ENCODE measurements at places on chromosomes 6 and 20. TPM values are rescaled to one million over a fixed set of nuclear protein-coding genes. Genes with fewer than 3 reads are reported as not detected.

DNA sequence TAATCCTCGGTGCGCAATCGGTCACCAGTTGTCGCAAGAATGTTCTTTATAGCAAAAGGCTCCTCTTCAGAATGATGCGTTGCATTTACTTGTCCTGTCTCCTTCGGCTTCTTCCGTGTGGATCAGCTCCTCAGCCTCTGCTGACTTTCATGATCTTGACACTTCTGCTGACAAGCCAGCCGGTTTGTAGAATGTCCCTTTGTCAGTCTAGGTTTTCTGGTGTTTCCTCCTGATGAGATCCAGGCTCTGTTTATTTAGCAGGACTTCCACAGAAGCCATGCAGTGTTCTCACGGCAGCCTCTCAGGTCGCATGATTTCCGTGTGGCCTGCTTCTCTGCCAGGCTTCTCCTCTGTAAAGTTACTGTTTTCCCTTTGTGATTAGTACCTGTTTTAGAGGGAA, 66.9 kb downstream of the STX11 start:
- DNase-seq, result no peak

DNA sequence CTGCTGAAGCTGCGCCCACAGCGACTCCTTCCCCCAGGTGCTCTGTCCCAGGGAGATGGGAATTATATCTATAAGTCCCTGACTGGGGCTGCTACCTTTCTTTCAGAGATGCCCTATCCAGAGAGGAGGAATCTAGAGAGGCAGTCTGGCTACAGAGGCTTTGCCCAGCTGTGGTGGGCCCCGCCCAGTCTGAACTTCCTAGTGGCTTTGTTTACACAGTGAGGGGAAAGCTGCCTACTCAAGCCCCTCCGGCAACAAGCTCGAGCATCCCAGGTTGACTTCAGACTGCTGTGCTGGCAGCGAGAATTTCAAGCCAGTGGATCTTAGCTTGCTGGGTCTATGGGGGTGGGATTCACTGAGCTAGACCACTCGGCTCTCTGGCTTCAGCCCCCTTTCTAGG, 152.5 kb upstream of the MAP3K7 start:
- no peak for DNase-seq

DNA sequence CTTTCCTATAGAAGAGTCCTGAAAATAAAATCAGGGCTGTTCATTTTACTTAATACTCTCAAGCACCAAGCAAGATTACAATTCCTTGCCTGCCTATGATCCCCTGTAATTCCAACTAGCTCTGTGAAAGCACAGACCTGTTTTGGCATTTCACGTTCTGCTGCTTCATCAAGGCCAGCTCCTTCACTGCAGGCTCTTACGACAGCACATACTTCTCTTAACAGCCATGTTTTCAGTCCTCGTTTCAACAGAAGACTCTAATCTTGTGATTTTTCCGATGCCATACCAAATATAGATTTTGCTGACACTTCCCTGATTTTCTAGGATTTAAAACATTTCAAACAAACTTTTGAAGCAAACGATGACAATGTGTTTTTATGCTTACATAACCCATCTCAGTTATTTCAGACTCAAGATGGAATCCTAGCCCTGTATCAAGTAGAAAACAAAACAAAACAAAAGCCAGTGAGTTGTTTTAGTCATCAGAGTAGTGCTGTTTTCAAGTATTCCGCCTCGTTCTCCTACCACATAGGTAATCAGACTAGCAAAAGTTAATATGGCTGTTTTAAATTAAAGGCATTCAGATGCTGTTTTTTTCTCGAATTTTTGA, 616.5 kb upstream of the CITED2 start:
- no peak for DNase-seq

- DNase-seq, result no peak
These were observed 38.3 kb downstream of the SNX3 start for GRCh38 chr6:108222504-108222903.

The RSPO4 gene
- 1.4 TPM for total RNA-seq

DNA sequence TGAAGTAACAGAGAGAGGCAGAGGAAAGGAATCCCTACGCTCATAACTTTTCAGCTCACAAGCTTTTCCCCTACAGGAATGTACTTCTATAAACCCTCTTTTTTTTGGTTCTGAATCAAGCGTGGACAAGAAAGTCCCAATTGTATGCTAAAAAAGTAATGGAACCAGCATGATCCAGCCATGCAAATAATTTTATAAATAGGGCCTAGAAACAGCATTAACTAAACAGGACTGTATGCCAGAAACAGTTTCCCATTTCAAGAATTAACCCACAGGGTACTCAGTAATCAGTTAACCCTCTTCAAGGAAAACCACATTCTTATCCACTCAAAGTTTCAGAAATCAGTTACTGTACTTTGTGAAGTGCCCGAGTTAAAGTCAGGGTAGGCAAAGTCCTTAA, 87.0 kb upstream of the HMGCLL1 start:
- no peak for DNase-seq

GRCh38 chr6:13253272-13253671, 75.1 kb downstream of the TBC1D7 start:
- DNase-seq, result no peak

- DNase-seq, result no peak
These were observed 37.4 kb downstream of the PRKN start for GRCh38 chr6:162690158-162690557.

- no peak for DNase-seq
These were observed 104.4 kb upstream of the BTBD3 start for GRCh38 chr20:11813106-11813890.

- DNase-seq, result no peak
These were observed 65.1 kb downstream of the ALDH8A1 start for GRCh38 chr6:134884752-134885151.

GRCh38 chr6:107641500-107641941, 151.6 kb downstream of the SOBP start:
- no peak for DNase-seq

The MTFR2 gene
- not detected for total RNA-seq

The HCK gene
- total RNA-seq, result 16.8 TPM

The BMP6 gene
- total RNA-seq, result 16.0 TPM

DNA sequence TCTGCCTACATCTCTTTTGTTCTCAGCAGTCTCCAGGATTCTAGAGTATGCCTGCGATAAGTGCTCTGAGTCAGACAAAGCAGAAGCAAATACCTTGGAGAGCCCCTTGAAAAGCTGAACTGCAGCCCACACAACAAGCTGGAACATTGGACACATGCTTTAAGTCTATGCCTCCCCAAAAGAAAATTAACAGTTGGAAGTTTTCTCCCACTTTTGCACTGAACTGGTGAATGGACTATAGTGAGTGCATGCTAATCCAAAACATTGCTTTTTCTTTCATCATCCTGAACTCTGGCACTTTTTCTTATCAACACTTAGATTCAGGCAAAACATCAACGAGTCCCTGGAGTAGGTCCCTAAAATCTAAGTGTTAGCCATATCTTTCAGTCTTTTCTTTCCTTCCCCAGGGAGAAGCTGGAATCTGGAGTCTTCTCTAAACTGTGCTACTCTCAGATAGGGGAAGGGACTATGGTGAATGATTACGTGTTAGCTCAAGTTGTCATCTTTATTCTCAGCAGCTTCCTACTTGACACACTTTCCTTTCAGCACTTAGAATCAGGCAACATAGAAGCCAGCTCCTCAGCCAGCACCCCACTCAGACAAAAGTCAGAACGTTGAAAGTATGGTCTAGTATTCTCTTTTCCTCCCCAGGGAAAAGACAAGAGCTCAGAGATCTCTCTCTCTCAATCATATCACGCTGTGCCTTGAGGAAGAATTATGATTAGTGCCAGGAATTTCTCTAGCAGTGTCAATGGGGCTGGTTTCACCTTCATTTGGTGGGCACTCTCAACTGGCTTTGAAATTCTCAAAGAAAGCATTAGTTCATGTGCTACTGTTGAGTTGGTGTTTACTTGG, 811.0 kb upstream of the GJE1 start:
- no peak for DNase-seq

The TMEM244 gene
- not detected for total RNA-seq

The RBBP8NL gene
- not detected for total RNA-seq

The TTLL9 gene
- not detected for total RNA-seq

GRCh38 chr20:61762167-61762710, 303.4 kb downstream of the TAF4 start:
- DNase-seq, result no peak

DNA sequence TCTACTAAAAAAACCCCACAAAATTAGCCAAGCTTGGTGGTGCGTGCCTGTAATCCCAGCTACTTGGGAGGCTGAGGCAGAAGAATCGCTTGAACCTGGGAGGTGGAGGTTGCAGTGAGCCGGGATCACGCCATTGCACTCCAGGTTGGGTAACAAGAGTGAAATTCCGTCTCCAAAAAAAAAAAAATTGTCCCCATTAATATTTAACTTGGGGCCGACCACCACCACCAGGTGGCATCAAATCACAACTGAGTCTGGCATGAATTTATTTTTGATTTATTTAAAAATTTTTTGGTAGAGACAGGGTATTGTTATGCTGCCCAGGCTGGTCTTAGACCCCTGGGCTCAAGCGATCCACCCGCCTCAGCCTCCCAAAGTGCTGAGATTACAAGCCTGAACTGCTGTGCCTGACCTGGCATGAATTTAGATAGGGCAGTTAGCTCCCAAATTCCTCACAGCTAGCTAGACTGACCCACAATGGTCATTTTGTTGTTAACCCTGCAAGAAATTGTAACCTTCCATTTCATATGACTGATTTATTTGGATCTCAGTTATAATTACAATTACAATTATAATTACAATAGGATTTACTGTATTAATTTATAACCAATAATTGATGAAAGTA, 17.1 kb upstream of the BEND3 start:
- no peak for DNase-seq

GRCh38 chr6:131175564-131175963, 40.3 kb downstream of the AKAP7 start:
- no peak for DNase-seq

GRCh38 chr20:61655591-61655990, 403.5 kb downstream of the CDH4 start:
- DNase-seq, result no peak

The PDE7B gene
- 6.0 TPM for total RNA-seq

GRCh38 chr6:37460805-37461204, 27.8 kb downstream of the CMTR1 start:
- DNase-seq, result no peak

The GTSF1L gene
- not detected for total RNA-seq

DNA sequence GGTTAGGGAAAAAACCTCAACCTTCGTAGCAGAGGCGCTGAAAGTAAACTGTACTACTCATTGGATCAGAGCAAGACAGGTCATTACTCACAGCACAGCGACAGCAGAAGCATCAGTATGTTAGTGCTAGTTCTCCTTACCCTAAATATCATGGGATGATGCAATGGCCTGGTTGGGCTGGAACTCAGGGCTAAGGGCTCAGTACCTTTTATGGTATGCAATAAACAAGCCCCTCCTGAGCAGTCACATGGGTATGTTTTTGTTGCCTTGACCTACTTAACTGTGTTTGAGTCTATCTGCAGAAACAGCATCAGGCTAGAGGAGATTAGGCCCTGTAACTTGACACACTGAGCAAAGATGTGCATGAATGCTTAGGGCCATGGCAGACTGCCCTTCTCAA, 369.4 kb upstream of the IMPG1 start:
- no peak for DNase-seq

DNA sequence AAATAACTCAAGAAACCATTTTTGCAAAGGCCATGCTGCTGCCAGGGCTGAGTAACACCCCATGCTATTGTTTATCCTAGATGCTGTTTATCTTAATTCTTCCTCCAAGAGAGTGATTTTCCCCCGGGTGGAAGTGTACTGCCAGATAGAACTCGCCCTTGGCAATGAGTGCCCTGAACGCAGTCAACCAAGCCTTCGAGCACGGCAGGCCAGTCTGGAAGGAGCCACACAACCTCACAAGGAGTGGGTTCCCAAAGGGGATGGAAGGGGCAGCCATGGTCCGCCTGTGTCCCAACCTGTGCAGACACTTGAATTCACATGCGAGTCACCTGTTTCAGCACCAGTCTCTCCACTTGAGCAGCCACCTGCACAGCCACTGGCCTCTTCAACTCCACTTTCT, 31.9 kb downstream of the PNPLA1 start:
- DNase-seq, result no peak

- DNase-seq, result no peak
These were observed 278.6 kb upstream of the FLRT3 start for GRCh38 chr20:14616003-14616402.

DNA sequence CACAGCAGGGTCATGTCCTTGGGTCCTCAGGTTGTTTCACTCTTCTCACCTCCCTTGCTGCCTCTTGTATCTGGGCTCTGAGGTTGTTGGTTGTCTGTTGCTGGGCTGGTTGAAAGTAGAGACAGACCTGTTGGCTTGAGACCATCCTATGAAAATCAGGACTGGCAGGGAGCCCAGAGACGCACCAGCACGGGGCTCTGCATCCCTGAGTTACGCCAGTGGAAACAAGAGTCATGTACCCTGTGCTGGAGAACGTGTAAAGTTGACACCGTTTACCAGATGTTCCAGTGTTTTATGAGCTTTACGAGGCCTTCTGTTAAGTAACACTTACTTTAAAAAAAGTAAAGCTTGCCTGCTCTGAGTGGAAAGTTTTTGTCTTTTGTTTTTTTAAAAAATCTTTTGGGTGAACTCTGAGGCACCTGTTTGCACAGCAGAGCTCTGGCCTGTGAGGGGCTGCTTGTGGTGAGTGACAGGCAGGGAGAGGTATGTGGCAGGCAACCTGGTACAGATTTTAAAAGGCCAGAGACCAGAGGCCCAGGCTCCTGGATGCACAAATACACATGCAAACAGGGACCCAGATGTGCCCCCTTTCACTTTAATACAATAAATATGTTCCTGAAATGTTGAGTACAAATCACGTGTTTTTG, 260.0 kb upstream of the SUPT3H start:
- DNase-seq, result peak; percentile 27

DNA sequence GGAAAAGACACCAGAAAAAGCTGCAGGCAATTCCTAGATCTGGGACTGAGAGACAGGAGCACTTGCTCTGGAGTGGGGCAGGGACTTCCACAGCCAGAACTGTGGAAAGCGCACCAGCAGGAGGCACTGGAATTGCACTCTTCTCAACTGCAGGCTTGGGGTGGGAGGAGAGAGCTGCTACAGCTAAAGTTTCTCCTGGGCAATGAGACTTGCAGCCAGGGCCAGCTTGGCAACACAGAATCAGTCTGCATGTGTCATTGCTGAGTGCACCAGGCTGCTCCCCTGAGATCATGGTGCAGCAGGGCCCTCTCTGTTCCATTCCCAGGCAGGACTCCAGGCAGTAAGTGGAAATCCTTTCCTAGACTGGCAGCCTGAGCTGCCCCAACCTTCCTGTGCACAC, 145.8 kb downstream of the INSM1 start:
- no peak for DNase-seq

GRCh38 chr6:112362027-112362795, 15.1 kb downstream of the RFPL4B start:
- DNase-seq, result no peak

The DSP gene
- 7.2 TPM for total RNA-seq

The ETV7 gene
- total RNA-seq, result not detected

DNA sequence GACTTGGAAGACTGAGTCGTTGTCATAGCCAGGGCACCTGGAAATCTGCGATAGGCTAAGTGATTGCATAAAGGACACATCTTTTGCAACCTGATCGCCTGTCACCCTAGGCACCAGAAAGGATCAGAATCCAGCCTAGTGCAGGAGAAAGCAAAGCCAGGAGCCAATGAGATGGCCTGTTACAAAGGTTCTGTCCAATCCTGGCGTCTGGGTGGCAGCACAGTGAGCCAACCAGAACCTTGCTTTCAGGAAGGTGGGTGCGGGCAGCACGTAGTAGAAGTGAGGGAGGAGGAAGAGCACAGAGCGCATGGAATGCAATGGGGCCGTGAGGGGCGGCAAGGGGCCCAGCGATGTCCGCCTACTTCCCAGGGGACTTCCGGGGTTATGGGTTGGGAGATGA, 120.4 kb upstream of the GGTLC1 start:
- DNase-seq, result no peak

GRCh38 chr6:118865100-118865391, 28.9 kb upstream of the ASF1A start:
- no peak for DNase-seq

The HTR1B gene
- total RNA-seq, result 12.0 TPM

- no peak for DNase-seq
These were observed 3.9 kb upstream of the ZNF831 start for GRCh38 chr20:59159493-59160376.
